ENCODE measurements at places on chromosomes 12 and 14.
A peak's percentile ranks its signal among the peaks of the same experiment; 100 is the strongest.

DNA sequence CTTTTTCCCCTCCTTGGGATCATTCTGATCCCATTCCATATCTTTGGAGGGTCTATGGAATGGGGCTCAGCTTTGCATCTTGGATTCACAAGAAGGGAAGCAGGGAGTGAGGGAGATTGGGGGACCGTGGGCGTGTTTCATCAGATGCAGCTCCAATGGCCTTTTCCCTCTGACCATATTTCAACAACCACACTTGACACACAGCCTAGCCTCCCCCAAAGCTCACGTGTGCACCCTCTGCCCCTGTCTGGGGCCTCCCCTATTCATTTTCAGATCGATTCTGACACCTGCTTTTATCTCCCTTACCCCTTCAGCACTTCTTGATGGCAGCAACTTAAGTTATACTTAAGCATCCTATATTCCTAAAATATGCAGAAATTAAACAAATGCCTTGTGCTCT lies 126.6 kb downstream of the CHST11 start:
- DNase-seq = no peak

DNA sequence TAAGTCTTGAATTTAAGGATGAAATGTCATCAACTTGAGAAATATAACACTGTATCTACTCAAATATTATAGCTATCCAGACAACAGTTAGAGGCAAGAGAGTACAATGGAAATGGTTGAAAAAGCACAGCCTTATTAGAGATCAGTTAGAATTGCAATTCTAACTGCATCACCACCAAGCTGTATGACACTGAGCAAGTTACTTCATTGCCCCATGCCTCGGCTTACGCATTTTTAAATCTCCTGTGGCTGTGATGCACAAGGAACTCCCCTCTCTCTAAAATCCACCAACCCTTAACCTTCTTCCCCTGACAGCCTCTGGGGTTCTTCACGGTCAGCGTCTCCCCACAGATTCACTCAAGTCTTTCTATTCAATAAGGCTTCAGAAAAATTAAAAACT lies 75.1 kb downstream of the MED13L start:
- DNase-seq = no peak

- DNase-seq = no peak
These were observed 295.3 kb upstream of the SOX5 start for GRCh38 chr12:24244801-24245200.

GRCh38 chr14:38079886-38080285 lies 127.8 kb upstream of the SSTR1 start:
- DNase-seq = no peak

GRCh38 chr12:27966870-27967269 lies 5.7 kb downstream of the PTHLH start:
- DNase-seq = no peak

DNA sequence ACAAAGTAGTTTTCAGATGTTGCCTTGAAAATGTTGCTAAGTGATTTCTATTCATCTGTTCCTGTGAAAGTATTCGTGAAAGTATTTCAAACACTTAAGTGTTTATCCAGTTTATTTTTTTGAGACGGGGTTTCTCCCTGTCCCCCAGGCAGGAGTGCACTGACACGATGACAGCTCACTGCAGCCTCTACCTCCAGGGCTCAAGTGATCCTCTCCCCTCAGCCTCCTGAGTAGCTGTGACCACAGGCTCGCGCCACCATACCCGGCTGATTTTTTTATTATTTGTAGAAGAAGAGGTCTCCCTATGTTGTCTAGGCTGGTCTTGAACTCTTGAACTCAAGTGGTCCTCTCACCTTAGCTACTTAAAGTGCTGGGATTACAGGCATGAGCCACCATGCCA lies 1.7 kb downstream of the ZDHHC17 start:
- DNase-seq = no peak

GRCh38 chr12:27057543-27057942 lies 24.8 kb downstream of the C12orf71 start:
- DNase-seq = no peak

GRCh38 chr14:68312884-68313610 lies 479.8 kb downstream of the ZFP36L1 start:
- no peak for DNase-seq

- no peak for DNase-seq
These were observed 8.4 kb downstream of the PAPLN start for GRCh38 chr14:73245480-73246325.

GRCh38 chr14:54881235-54881760 lies 21.3 kb downstream of the GCH1 start:
- DNase-seq = no peak

DNA sequence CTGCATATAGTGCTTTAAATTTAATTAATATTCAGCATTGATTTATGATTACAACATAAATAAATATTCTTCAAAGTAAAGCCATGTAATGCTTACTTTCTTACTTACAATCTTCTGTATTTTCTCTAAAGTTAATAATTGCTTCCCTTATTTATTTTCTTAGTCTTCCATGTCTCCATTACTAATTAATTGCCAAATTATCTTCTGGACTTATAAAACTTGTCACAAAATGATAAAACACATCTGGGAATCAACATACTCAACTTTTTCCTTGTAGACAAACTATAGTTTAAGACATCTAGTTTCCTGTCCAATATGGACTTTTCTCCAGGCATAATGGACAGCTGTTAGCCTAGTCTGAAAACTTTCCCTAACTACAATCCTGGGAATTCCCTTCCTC lies 466.6 kb downstream of the FLRT2 start:
- no peak for DNase-seq

DNA sequence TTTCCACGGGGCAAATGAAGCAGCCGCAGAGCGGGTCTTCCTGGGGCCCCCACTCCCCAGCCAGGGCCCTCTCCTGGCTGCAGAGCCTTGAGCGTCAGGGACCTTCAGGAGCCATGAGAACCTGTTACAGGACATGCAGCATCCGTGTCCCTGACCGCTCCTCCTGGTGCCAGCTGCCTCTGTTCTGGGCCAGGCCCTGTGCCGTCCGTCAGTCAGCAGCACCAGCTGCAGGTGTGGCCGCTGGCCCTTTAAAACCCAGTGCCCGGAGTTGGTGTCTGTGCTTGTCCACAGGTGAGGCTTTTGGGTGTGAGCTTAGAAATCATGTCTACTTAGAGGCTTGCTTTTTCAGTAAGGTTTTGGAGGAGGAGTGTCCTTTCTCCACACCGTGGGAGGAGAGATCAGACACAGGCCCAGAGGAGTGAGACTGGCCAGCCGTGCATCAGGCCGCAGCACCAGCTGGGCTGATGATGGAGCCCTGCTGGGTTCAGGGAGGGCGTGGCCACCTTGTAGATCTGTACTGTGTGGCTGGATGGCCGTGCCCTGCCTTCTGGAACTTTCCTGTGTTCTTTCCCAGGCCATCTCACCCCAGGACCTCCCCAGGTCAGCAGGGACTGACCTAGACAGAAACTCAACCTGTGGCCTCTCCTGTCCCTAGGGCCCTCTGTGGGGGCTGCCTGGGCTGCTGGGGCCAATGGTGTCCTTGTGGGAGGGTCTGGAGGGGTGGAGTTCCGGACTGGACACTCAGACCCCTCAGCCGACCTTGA lies 27.1 kb downstream of the AACS start:
- no peak for DNase-seq

DNA sequence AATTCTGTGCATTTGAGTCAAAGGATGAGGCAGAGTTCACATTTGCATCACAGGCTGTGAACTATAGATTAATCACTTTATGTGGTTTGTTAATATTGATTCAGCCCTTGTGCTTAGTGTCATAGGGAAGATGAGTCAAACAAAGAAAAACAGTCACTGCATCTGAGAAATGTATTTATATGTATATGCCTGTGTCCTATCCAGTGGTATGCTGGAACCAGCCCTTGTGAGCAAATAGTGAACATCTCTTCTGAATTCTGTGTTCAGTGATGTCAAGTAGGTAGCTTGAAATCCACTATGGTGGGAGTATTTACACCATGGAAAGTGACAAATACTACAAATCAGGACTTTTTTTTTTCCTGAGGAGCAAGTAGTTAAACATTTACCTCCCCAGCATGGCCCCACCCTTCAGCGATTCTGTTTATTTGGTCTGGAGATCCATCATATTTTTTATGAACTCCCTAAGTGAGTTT lies 128.5 kb downstream of the HMGA2 start:
- no peak for DNase-seq

DNA sequence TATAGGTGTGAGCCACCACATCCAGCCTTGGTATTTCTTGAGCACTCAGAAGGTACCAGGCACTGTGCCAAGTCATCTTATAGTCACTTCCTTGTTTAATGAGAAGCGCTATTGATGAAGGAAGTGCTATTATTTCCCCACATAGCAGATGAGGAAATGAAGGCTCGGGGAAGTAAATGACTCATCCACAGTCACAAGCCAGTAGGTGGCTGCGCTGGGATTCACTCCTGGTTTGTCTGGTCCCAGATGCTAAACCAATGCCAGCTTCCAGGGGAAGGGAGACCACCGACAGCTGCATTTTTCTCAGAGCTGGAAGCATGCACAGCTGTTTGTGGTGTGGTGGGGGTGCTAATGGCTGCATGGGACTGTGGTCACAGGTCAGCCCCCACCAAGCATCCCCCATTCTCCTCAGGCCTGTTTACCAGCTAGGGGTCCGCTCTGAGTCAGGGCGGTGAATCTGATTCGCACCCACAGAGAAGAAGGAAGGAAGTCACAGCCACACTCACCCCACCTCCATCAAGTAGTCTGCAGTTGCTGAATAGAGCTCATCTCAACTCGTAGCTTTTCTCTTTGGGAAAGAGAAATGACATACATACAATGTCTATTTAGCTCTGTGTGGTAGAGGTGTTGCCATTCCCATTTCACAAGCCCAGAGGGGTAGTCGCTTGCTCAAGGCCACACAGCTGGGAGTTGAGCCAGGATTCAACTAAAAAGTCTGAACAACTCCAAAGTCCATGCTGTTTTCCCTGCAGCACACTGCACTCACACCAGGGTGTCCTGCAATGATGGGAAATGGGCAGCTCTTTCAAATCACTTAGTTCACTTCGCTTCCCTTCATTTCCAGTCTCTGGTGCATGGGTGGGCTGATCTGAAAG lies 6.3 kb upstream of the LTBP2 start:
- no peak for DNase-seq

GRCh38 chr14:101969481-101969880 lies 5.1 kb downstream of the DYNC1H1 start:
- DNase-seq = no peak

- DNase-seq = peak; percentile 53
These were observed at the start of gene LRIG3 for GRCh38 chr12:58920102-58920960. Gene LRIG3, minus strand, starts transcription at chr12:58920504. Its CDS starts 269 bp downstream, at chr12:58920235.

- no peak for DNase-seq
These were observed 32.8 kb downstream of the RBM19 start for GRCh38 chr12:113933201-113933786.

- no peak for DNase-seq
These were observed 5.6 kb downstream of the NFYB start for GRCh38 chr12:104132351-104132956.

GRCh38 chr14:21308132-21308478 lies 28.2 kb downstream of the RPGRIP1 start:
- no peak for DNase-seq

- DNase-seq = no peak
These were observed 5.6 kb downstream of the OR10P1 start for GRCh38 chr12:55642267-55642666.

- DNase-seq = no peak
These were observed 163.5 kb downstream of the MON2 start for GRCh38 chr12:62629971-62630739.

DNA sequence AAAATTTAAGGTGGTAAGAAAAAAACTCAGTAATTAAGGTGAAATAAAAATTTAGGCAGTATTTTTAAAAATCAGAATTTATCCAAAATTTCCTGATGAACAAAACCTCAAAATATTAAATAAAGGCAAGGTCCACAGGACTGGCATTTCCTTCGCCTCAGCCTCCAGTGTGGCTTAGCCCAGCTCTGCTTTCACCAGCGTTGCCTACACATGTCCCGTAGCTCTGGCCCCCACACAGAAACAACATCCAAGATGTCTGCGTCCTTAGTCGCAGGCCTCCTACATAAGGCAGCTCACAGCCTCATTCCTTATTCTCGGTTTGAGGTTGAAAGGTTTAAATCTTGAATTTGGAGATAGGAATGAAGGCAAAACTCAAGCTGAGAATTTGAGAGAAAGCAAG lies 274.3 kb downstream of the SYT1 start:
- no peak for DNase-seq
